ENCODE measurements at places on chromosomes 4 and X.

- no peak for DNase-seq
Observed at GRCh38 chr4:40276546-40276945, 58.6 kb upstream of the CHRNA9 start.

DNA sequence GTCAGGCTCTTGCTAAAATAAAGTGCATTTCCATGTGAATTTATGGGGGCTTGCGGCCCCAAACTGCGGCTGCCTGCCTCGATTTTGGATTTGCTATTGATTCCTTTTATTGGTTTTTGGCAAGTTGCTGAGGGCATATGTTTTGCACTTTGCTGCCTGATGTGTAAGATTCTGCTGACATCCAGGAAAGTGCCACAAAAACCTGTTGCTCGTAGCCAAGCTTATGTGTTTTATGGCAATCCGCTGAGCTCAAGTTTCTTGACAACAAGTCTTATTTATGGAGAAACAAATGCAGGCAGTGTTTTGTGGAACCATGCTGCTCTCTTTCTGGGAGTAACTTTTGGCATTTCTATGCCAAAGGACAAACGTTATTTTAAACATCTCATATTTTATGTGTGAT, 97.3 kb upstream of the DDIT4L start:
- no peak for DNase-seq

- no peak for DNase-seq
Observed at GRCh38 chrX:15292861-15293260, 22.6 kb downstream of the ASB11 start.

DNA sequence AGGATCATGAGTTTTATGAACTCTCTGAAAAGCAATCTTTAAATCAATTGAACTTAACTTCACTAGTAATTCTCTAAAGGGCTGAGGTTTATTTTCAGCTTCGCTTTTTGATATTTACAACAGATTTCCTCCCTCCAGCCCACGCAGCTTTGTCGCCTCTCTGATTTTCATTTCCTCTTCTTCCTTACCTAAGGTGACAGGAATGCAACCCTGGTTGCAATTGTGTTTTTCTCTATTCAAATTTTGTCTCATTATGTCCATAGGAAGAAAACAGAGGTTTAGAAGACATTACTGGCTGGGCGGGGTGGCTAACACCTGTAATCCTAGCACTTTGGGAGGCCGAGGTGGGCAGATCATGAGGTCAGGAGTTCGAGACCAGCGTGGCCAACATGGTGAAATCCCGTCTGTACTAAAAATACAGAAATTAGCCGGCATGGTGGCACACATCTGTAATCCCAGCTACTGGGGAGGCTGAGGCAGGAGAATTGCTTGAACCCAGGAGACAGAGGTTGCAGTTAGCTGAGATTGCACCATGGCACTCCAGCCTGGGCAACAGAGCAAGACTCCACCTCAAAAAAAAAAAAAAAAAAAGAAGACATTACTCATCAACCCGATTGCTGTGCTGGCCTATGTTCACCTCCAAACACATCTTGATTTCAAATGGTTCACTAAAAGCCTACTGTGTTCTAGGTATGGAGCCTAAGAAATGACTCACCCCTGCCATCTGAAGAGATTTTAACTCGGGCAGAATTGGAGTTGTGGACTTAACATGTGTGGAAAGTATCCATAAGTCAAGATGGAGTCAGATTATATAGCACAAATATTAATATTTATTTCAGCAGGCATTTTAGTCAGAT, 36.8 kb downstream of the VSIG4 start:
- no peak for DNase-seq

- no peak for DNase-seq
Observed at GRCh38 chr4:104868958-104869357, 277.7 kb upstream of the TET2 start.

DNA sequence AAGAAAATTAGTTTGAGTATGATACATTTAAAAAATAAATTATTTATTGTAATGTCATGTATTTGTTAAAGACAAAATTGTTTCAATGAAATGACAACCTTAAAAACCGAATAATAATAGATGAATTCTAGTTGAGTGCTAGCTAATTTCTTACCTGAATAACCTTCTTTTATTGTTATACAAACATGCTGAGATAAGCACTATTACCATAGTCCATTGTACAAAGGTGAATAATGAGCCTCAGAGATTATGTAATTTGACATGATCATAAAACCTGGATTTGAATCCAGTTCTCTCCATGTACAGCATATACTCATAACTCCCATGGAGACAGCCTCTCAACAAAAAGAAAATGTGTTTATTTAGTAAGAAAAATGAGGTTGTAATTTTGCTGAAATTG, 1512.9 kb downstream of the PCDH19 start:
- DNase-seq = no peak

DNA sequence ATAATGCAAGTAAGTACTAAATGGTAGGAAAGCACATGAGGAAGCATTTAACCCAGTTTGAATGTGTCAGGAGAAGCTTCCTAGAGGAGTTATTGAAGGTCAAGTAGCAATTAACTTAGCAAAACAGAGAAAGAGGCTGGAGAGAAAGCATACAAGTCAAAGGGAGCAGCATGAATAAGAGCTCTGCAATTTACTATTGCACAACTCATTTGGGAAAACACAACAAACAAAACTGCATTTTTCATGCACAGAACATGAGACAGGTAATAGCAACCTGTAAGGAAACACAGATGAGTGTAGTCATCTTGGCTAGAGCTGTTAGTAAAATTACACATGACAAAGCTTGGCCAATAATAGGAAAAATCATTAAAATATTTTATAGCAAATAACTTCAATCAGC, 538.1 kb downstream of the PPP4R3C start:
- no peak for DNase-seq

DNA sequence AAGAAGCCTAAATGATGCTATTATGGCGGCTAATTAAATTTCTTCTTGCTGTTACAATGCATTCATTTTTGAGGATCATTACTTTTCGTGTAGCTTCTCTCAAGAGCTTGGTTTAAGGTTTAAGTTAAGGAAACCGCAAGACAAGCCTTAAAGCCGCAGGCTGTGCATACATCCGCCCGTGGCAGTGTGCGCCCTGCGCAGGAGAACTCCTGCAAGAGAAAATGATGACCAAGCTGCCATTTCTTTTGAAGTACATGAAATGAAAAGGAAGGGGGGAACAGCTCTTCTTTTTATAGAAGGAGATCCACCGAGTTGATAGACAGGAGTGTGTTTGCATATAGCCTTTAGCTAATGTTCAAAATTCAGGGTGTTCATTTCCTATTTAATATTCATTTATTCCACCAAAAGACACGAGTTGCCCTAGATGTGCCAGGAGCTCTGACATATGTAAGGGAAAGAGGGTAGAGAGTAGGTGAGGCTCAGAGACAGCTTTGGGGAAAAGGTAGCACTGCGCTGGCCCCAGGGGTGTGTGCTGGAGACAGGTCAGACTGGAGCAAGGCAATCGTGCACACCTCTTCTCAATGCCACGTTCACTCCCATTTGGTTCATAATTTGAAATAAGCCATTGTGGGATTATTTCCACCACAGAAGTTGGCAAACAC, 112.1 kb upstream of the LDB2 start:
- DNase-seq = no peak

GRCh38 chr4:112516471-112517066, 589 bp upstream of the NEUROG2 start:
- no peak for DNase-seq

DNA sequence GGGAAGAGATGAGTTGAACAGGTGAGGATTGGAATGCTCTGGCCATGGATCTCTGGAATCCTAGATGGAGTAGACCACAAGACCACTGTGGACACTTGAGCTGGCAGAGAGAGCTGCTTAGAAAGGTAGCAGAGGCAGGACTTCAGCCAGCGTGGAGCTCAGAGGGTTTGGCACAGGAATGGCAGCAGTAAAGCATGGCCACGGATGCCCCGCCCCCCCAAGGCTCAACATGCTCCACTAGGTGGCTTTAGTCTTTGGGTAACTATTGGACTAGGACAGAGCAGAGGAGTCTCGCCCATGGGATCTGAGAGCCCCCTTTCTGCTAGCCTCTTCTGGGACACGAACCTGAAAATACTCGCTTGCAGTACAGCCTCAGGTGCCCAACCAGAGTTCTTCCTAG, 150.1 kb upstream of the NEIL3 start:
- DNase-seq = no peak

- peak; percentile 2 for DNase-seq
Observed at GRCh38 chrX:16695079-16695676, 17.3 kb downstream of the CTPS2 start.

DNA sequence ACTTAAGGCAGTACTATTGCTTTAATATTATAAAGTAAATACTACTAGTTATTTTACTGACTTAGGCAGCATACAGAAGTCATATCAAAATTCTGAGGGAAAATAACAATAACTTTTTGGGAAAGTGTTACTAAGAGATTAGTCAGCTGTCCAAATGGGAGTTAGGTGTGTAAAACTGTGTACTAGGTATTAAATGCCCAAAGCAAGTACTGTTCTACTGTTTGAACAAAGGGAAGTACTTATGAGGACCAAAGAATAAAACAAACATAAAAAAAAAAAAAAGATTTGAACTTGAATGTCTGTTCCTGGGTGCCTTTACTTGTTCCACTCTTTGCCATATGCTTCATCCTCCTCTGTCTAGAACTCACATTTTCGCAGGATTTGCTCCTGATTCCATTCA, 174.4 kb downstream of the MSL3 start:
- no peak for DNase-seq

- no peak for DNase-seq
Observed at GRCh38 chrX:44162964-44163475, 180.5 kb downstream of the EFHC2 start.

GRCh38 chrX:13094374-13094773, 50.0 kb upstream of the FAM9C start:
- DNase-seq = no peak

GRCh38 chr4:53682196-53682595, 90.9 kb upstream of the LNX1 start:
- DNase-seq = no peak

DNA sequence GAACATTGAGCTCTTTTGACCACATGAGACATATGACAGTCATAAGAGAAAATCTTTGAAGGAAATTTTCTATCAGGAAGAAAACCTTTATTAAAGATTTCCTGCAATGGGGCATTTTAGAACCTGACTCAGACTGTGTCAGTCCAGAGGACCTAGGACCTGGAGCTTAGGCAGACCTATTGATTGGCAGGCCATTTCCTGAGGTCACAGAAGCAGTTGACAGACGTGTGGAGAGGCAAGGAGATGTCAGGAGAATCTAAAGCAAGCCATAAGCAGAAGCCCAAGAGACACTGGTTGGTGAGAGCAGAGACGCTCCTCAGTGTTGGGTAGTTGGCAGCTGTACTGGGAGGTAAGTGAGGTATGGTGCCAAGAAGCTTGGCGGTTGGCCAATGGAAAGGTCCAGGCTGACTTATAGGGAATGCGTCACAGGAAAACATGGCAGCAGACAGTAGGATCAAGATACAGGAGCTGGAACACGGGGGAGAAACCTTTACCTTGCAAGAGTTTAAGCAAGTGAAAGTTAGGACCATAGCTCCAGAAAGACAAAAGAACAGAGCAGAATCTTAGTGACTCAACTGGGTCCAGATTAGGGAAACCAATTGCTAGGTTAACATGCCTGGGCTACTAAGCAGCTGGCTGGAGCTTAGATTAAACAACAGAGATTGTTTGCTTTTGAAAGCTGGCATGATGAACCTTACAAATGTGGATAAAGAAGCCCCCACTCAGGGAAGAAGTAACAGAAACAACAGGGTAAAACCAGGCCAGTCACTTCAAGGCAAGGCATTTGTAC, 18.6 kb downstream of the PALLD start:
- DNase-seq = no peak

- DNase-seq = no peak
Observed at GRCh38 chrX:25383196-25383595, 367.4 kb upstream of the ARX start.

- DNase-seq = peak; percentile 61
Observed at GRCh38 chrX:21926527-21927278, 13.8 kb upstream of the SMS start.

DNA sequence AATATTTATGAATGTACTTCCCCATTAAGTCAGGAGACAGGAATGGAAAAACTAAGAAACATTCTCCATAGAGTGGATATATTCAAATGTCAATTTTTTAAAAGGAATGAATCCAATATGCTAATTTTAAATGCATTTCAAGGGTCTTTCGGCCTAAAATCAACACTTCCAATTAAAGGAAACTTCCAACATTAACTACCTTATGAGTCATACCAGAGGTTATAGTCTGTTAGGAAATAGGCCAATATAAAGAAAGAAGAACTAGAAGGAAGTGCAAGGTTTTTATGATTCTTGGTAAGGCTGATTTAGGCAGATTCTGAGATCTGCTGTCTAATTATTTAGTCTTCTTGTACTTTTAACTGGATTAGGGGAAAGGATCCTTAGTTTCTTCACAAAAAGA, 260.1 kb upstream of the EDNRA start:
- no peak for DNase-seq

DNA sequence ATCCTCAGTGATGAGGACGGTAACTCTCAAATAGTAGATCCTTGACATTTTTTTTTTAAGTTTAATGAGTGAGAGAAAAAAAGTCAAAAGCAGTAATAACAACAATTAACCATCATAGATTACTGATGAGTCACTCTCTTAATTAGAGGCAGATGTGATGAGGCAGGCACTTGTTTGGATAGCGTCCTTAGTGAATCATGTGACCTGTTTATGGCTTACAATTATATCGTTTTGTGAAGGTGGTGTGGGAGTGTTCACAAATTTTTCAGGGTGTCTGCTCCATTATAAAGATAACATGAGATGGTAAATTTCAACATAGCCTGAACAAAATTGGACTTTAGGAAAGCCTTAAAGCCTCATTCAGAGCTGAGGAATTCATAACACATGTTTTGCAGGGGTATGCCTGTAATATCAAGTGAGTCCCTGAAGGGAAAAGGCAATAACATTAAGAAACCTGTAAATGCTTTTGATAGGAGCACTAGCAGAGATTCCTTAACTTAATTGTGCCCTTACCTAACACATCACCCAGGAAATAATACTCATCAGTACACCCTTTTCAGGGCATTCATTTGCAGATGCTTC, 51.9 kb upstream of the XIAP start:
- no peak for DNase-seq

DNA sequence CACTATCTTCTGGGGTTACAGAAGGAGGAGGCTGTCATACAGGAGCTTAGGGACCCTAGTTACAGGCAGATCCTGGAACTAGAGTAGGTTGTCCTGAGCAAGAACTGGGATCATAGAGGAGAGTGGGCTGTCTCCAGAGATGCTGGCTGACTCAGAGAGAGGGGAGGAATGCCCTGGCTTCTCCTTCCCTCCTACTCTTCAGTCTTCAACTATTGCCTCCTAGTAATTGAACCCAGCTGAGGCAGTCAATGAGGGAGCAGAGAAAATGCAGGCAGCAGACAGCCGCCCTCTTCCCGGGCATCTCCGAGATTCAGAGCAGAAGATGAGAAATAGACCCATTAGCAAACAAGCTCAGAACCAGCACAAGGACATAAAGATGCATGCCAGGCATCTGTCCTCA, 118.3 kb upstream of the PDE5A start:
- no peak for DNase-seq

DNA sequence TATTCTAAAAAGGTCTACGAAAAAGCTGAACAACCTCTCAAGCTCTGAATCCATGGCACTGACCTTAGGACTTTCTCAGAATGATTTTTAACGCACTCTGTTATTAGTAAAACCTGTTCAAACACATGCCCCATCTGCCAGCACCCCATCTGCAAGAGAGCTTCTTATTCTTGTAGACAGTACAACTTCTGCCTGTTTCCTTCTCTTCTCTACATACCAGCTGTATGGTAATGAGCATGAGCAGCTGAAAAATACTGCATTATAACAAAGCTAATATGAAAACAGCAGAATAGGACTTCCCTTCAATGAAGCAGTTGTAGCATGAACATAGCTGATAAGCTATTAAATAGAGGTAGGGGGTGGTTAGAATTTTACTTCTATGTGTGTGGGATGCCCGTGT, 167.9 kb downstream of the FBXW7 start:
- no peak for DNase-seq
